Anterior cingulate cortex (tissue), 58 donors: ENCODE measurements at places on chromosomes 13 and 19.

GRCh38 chr19:55258476-55258827, 365 bp downstream of the PPP6R1 start:
- DNase-seq, result no peak

- no peak for DNase-seq
Observed at GRCh38 chr19:38223119-38223523, 901 bp downstream of the DPF1 start.

- no peak for DNase-seq
Observed at GRCh38 chr13:24505256-24505655, 7.3 kb downstream of the PARP4 start.

DNA sequence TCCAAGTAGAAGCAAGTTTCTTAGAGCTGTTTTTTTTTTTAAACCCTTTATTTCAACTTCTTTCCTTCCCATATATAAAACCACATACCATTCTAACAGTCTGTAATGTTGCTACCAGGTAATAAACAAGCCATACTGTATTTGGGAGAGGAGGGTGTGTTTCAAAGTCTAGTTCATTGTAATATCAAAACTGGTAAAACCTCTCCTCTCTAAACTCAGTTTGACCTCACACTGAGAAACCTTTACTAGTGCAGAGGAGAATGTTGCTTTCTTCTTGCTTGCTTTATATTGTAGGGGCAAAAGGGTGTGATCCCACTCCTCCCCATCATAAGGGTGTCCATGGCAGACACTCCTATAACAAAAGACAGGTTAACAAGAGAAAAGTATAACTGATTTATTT, 155.1 kb downstream of the GGACT start:
- DNase-seq, result no peak

DNA sequence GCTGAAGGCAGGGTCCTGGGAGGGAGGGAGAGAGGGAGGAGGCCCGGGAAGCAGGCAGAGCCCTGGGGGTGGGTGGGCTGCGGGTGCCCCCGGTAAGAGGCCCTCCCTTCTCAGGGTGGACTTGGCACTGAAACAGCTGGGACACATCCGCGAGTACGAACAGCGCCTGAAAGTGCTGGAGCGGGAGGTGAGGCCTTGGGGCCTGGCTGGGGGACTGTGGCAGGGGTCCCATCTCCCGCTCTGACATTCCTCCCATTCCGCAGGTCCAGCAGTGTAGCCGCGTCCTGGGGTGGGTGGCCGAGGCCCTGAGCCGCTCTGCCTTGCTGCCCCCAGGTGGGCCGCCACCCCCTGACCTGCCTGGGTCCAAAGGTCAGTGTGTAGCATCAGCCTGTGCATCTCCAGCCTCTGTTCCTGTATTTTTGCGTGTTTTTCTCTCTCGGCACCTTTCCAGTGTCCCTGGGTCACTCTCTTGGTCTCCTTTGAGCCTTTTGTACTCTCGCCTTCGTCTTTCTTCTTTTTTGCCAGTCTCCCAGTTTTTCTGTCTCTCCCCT, 53.4 kb downstream of the TRPM4 start:
- no peak for DNase-seq

DNA sequence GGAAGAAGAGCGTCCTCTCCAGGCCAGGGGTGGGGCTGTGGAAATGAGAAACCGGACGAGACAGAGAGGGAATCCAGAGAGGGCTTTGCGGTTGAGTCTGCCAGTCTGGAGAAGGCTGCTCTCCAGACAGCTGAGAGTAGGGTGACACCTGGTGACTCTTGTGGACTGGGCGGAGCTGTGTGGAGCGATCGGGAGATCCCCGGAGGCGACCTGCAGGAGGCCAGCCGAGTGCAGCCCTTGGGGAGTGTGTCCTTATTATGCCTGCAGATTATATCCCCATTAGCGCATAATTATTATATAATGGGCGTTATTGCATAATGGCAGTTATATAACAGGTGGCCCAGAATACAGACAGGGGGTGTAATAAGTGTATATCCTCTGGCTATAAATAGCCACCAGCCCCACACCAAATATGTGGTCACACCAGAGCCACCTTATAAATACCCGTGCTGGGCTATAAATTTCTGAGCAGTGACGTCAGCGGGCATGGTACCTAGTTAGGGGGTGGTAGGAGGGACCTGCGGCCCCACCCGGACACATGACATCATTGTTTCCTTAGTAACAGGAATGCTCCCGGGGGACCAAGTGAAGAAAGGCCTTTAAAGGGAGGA, 41.2 kb downstream of the NFIX start:
- no peak for DNase-seq

DNA sequence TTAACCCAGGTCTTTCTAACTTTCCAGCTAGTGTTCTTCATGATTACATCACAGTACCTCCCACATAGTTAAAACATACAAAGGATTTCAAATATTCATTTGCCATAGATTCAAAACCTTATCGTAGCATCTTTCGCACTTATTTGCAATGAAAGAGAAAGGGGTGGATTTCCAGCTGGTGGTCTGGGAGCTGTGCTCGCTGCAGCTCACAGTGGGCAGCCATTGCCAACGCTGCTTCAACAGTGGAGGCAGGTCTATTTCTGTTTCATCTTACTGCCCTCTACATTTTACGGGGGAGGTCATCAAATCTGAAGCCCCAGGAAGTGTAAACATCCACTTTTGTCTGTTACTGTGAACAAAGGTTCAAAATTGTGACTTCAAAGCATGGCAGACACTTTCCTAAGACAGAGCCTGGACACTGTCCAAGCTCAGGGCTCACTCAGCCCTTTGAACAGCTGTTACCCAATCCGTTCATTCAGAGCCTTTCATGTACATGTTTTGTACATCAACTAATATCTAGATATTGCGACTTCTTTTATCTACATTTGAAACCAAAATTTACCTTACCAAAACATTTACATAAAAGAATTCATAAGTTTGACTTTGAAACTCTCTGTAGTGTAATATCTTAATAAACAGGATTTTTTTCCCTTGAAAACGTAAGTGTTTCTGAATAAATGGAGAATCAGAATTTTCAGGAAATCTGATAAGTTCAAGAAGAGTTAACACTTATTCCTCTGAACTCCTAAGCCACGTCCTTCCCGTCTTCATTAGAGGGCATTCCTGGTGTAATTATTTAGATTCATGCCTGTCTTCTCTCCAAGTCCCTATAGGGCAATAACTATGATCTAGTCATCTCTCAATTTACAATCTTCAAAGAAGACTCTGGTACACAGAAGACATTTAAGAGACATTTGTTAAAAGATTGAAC, 25.1 kb downstream of the STARD13 start:
- no peak for DNase-seq

GRCh38 chr19:58284199-58284598, 5.4 kb downstream of the ZNF8 start:
- DNase-seq, result no peak

- DNase-seq, result no peak
Observed at GRCh38 chr19:48644839-48645619, 958 bp downstream of the CA11 start.

DNA sequence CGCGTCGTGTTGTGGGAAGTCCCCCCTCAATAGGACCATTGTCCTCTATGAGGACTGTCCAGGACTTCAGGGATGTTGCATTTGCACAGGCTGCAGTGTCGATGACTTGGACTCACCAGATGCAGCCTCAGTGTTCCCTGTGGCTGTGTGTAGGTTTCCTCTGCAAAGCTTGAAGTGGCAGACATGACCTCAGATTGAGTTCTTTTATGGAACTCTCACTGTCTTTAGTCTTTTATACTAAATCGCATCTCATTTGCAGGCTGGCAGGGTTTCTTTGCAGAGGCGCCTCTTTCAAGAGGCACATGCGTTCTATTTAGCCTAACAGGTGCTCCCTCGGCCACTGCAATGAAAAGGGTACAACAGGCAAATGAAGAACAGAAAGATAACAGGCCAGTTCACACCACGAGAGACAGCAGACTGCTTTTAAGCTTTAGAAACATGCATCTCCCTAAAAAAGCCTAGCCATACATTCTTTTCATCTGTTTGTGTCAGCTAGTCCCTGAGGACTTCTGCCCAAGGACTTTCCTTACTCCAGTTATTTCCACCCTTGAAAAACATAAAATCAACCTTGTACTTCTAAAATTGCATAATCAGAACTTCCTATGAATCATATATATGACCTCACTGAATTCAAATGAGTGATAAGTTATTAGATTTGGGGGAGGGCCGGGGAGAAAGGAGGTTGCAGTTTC, 118.4 kb downstream of the RAB20 start:
- DNase-seq, result no peak

GRCh38 chr13:75366380-75367280, 115.3 kb downstream of the TBC1D4 start:
- DNase-seq, result no peak

DNA sequence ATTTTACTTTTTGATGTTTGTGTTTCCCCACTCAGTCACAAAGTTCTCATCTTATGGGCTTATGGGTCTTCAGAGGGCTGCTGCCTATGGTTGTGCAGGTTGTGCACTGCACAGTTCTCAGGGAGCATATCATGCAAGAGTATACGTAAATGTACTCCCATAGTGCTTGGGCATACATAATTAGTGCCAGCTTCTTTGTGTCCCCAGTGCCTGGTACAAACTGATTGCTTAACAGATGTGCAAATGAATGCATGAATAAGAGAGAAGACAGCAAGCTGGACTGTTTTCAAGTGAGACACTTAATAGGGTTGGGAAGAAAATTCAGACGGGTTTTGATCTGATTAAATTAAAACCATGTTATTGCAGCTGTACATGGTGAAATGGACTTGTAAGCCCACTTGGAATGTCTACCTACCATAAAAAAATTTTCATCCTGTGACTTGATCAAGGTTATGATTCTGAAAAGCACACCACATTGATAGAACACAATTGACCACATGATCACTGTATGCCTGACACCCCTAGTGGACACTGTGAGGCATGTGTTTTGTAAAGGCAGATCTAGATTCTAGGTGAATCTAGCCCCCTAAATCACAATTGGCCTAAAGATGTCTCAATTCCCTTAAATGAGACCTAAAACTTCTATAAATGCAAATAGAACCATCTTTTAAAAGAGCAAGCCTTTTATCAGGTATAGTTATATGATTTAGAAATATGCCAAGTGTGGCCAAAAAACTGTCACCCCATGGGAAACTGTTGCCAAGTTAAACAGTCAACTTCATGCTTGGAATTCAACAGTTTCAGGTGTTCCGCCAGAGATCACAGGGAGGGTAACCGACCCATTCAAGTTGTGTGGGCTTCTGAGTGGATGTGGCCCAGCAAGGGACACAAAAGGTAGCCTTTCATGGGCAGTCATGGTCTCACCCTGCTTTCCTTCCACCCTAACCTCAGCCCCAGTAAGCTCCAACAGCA, 27.9 kb downstream of the FAM124A start:
- no peak for DNase-seq

DNA sequence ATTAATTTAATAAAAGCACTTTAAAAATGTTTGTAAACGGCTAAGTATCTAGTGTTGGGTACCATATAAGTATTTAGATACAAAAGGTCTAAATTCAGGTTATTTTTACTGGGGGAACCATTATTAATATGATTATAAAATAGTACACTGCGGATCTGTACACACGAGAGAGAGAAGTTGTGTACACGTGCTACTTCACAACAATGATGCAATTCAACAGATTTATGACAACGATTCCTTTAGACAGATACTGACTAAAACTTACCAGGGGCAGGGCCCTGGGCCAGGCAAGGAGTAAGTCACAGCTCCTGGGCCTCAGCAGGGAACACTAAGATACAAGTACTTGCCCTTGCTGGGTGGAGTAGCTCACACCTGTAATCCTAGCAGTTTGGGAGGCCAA, 29.1 kb upstream of the TPTE2 start:
- DNase-seq, result no peak

- no peak for DNase-seq
Observed at GRCh38 chr13:33665626-33666175, 152.2 kb upstream of the RFC3 start.

DNA sequence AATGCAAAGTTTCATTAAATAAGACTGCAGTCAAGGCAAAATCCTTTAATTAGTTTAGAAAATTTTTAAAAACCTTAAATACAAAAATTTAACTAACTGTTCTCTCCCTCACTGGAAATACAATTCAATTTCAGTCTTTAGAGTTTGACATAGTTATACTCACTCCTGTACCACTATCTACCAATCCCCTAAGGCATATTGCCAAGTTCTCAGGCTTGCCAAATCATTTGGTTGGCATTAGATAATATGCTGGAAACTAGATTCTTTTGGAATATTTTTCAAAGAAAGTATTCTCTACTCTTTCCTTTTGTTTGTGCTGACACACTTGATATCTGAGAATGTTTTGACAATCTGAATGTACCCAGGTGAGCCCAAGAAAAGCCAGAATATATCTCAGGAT, 77.2 kb downstream of the TSC22D1 start:
- no peak for DNase-seq

DNA sequence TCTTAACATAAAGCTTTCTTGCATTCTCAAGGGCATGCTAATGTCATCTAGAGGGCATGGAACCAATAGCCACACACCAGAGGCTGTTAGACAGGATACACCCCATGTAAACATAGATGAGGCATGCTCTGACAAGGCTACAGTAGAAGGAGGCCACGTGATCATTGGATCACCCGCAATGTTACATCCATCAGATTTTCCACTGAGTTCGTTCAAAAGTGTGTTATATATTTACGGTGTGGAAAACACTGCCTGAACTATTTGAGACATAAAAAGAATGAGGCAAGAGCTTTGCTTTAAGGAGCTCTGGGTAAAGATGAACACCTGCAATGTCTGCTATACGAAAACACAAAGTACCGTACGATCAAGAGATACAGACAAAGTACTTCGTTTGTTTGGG, 817.5 kb upstream of the SLC10A2 start:
- DNase-seq, result no peak

DNA sequence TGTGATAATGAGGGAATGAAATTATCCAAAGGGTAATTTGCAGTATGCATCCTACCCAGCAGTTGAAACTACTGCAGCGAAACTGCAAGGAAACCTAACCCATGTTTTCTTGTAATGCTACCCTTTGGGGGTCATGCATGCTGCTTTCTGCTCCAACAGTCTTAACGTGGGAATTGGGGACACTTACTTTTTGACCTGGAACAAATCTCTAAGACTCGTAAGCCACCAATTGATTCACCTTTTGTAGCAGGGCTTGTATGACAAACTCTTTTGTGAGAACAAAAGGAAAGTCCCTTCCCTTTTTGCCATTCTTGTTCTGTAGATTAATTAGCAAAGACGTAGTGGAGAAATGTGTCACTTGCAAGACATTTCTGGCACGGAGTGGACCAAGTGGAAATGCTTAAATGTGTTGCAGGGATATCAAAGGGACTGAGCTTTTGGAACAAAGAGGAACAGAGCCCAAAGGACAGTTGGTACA, 27.4 kb downstream of the LRCH1 start:
- DNase-seq, result no peak

GRCh38 chr13:95642999-95643398, 1.5 kb downstream of the DZIP1 start:
- no peak for DNase-seq

DNA sequence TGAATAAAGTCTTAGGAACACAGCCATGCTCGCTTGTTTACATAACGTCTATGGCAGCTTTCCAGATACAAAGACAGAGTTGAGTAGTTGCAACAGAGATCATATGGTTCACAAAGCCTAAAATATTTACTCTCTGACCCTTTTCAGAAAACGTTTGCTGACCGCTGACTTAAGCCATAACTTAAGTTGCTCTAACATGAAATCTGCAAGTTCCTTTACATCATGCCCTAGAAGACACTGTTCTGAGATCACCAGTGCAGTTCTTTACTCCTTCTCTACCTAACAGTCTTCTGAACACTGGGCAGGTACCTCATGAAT, 166.4 kb downstream of the DCLK1 start:
- no peak for DNase-seq

- no peak for DNase-seq
Observed at GRCh38 chr13:39875111-39875987, 219.9 kb downstream of the COG6 start.
